Hepatic stellate cell (primary cell): ENCODE measurements at places on chromosomes 12 and 14.

DNA sequence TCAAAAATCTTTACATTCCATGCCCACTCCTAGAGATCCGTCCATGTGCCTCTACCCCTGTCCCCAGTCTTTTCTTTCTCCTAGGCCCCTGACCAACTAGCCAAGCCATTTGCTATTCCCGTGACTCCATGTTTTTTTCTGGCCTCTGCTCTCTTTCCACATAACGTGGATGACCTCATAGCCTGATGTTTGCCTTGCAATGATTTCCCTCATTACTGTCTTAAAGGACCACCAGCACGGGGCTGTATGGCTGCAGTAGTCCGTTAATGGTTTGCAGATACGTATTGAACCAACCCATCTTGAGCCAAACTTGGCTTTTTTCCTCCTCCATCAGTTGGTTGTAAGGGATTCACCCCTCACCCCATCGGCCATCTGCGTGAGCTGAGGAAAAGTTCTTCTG, 226.0 kb downstream of the PCNX1 start:
- DNase-seq: no peak

DNA sequence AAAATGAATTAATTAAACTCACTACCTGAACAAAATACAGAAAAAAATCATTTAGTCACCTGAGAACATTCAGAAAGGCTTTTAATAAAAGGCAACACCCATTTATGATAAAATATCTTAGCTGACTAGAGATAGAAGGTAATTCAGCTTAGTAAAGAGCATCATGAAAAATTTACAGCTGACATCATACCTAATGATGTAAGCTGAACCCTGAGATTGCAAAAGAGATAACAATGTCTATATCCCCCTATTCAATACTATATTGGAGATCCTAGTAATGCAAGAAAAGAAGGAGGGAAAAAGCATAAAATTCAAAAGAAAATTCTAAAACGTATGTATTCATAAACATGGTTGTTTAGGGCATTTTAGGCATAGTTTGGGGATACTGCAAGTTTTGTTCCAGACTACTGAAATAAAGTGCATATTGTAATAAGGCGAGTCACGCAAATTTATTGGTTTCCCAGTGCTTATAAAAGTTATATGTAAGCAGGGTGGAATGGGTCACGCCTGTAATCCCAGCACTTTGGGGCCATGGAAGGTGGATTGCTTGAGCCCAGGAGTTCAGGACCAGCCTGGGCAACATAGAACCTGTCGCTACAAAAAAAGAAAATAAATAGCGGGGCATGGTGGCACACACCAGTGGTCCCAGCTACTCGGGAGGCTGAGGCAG, 292.0 kb downstream of the FBXL14 start:
- DNase-seq: no peak

- peak; percentile 72 for DNase-seq
Observed at GRCh38 chr12:121786440-121786825, 7.1 kb downstream of the RHOF start.

GRCh38 chr14:36522347-36522971, 2.4 kb upstream of the NKX2-1 start:
- DNase-seq: no peak

DNA sequence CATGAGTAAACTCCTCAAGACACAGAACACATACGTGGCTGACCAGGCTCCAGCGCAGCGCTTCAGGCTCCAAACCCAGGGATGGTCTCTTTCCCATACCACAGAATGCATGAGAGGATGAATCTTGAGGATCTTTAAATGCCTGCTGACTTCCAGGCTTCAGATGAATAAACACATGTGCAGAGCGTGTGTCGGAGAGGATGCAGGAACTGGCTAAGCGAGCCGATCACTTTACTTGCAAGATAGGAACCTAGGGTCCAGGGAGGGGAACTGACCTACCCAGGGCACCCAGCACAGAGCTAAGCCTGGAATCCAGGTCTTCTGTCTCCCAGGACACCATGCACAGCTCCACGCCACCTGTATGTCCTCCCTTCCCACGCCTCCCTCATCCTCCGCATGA, 209.8 kb downstream of the BCL11B start:
- DNase-seq: no peak

- no peak for DNase-seq
Observed at GRCh38 chr12:120041386-120042231, 52.6 kb downstream of the BICDL1 start.

DNA sequence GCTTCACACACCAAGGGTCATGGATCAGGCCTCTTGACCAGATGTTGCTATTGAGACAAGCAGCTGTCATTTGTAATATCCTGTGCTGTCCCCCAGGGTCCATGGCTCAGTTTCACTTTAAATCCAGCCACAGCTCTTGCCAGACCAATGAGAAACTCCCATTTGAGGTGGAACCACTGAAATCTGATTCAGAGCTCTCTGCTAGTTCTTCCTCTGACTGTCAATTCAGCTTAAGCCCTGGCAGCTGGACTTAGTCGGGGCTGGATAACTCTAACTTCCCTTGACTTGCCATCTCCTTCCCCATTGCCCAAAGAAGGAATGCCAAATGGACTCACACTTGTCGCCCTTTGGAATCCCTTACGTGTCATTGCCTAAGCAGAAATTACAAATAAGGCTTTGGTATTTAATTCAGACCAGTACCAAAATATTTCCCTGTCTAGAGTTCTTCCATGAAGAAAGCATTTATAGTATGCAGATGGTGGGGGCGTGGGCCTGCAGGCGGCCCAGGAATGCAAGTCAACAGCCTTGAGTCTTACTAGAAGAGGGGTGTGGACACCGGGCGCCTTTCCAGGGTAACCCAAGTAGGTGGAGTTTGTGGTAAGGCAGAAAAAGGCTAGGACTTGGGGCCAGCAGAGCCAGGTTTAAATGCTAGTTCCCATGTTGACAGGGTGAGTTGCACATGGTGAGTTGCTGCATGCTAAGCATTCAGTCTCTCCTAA, 96.9 kb upstream of the TMPO start:
- peak; percentile 86 for DNase-seq

- DNase-seq: no peak
Observed at GRCh38 chr14:69625299-69626131, 14.1 kb downstream of the SUSD6 start.

DNA sequence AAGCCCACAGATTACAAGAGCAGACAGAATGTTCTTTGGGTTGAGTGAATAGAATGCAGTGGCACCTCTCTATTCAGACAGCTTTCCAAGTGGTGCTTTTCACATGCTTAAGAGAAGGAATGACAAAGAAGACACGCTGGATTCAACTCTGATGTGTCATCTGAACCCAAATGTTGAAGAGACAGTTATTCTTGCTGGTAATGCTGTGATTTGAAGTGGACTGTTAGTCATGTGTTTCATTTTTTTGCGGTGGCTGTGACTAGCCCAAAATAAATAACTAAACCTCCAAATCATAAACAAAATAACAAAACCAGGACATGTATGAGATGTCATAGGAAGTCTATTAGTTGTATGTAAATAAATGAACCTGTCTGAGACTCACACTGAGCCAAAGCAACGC, 391.8 kb upstream of the PRICKLE1 start:
- DNase-seq: peak; percentile 27

DNA sequence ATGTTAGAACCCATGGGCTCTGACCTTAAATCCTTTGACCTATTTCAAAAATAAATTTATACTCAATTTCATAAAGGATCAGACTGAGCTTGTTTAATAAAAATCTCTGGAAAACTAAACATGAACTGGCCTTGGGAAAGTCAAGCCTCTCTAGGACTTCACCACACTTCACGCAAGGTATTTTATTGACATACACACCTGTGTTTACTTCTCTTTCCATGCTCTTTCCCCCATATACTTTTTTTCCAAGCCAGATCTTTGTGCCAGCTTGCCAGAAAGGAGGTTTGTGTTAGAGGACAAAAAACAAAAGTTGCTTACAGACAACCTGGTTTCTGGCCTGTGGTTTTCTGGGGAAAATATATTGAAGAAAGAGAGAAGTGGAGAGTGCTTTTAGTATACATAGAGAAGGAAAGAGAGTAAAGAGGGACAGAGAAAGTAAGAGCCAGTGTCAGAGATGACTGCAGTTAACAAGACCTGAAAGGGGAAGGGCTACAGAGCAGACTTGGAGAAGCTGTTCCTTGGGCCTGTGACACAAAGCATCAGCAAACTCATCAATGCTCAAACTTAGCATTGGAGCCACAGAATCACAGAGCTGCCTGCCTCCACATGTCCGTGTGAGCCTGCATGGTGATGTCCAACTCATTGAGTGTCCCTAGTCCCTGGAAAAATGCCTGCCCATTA, 77.3 kb upstream of the TMTC2 start:
- no peak for DNase-seq

DNA sequence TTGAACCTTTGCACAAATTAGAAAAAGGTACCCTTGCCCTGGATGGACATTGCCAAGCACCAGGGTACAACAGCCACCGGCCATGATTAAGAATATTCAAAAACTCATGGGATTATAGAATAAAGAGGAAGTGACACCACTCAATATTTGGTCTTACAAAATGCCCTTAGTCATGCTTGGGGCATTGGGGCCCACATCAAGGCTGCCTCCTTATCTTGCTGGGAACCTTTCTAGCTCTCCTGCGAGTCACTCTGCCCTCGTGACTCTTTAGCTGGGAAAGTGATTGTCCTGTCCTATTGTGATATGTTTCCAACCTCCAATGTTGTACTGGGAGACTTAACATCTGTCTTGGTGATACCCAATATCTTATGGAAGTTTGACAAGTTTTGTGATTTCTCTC, 57.8 kb downstream of the GTF2A1 start:
- no peak for DNase-seq

DNA sequence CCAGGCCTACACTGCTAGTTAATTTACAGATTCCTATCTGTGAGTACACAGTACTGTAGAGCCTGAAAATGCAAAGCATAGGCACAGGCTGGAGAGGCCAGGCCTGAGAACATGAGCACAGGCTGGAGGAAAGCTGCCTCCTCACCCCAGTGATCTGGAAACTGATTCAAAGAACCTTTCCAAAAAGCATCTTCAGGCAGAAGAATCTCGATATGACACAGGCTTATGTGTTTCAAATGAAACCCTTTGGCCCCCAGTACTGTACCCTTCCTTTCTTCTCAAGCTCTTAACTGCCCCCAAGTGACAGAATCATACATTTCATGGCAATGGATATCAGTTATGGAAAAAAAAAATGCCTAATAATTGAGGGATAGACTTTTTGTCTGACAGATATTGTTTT, 122.0 kb downstream of the KCNC2 start:
- no peak for DNase-seq

- no peak for DNase-seq
Observed at GRCh38 chr12:38736821-38737220, 168.6 kb downstream of the CPNE8 start.

- no peak for DNase-seq
Observed at GRCh38 chr14:67480011-67480410, 8.5 kb downstream of the TMEM229B start.

DNA sequence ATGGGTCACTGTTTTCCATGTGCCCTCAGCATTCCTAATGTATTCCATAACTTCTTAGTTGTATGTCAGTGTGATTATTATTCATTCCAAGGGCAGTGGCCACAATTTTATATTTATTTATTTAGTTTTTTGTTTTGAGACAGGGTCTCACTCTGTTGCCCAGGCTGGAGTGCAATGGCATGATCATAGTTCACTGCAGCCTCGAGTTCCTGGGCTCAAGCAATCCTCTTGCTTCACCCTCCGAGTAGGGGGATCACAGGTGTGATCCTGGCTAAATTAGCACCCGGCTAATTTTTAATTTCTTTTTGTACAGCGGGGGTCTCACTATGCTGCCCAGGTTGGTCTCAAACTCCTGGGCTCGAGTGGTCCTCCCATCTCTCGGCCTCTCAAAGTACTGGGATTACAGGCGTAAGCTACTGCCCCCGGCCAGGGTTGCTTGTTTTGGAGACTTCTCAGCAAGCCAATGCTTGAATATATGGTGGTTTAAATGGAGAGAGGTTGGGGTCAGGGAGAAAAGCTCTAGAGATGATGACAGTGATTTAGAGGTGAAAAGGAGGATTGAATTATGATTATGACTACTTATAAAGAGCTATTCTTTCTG, 7.6 kb downstream of the GPRC5A start:
- no peak for DNase-seq

DNA sequence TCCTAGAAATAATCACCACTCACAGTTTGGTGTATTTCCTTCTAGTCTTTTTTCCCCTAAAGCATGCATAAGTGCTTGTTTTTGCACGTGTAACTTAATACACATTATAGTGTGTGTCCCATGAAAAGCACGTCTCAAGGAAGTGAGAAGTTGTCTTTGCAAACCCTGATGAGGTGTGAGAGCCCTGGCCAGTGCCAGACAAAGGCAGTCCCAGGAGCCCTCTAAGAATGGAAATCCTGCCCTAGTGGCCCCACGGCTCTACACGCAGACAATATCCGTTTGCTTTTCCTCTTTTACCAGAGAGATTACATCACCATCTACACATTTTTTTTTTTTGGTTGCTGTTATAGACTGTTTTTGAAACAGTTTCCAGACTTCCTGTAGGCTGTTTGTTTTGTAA, 85.5 kb upstream of the FZD10 start:
- no peak for DNase-seq
